Stimulated activated CD8-positive, alpha-beta memory T cell treated with anti-CD3 and anti-CD28 coated beads, Interleukin-4, amount 100 ng/mL, for 1 hour (primary cell): ENCODE measurements at places on chromosomes 12 and 14.

GRCh38 chr14:74935360-74935680, 12.3 kb upstream of the RPS6KL1 start:
- DNase-seq, result no peak

DNA sequence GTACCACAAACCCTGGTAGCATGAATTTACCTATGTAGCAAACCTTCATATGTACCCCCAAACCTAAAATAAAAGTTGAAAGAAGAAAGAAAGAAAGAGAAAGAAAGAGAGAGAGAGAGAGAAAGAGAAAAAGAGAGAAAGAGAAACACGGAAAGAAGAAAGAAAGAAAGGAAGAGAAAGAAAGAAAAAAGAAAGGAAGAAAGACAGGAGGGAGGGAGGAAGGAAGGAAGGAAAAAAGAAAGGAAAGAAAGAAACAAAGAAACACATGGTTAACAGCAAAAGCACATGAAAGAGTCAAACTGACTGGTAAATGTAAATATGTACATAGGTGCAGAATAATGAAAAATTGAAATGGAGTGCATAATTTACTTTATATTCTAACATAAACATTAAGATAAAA, 903.4 kb downstream of the LRFN5 start:
- DNase-seq, result no peak

- DNase-seq, result no peak
Observed at GRCh38 chr12:40197590-40197989, 27.2 kb upstream of the LRRK2 start.

DNA sequence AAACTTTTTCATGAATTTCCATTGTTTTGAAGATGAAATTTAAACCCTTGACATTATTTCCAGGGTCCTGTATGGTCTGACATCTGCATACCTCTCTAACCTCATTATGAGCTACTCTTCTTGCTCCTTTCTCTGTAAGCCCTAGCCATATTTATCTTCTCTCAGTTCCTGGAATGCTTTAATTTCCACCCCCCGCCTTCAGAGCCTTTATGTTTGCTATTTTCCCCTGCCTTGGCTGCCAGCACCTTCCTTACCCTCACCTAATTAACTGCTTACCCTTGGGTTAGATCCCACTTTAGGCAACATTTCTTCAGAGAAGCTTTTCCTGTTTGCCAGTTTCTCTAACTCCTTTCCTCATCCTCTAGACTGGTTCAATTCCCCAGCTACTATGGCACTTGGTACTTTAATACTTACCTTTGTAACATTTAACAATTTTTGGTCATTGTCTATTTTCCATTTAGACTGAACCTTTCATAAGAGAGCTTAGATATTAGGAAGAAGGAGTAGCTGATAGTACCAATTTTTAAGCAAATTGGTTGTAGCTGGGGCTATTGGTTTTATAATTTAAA, 6.0 kb downstream of the STYX start:
- no peak for DNase-seq

GRCh38 chr12:123529686-123530085, 3.8 kb downstream of the RILPL1 start:
- no peak for DNase-seq

DNA sequence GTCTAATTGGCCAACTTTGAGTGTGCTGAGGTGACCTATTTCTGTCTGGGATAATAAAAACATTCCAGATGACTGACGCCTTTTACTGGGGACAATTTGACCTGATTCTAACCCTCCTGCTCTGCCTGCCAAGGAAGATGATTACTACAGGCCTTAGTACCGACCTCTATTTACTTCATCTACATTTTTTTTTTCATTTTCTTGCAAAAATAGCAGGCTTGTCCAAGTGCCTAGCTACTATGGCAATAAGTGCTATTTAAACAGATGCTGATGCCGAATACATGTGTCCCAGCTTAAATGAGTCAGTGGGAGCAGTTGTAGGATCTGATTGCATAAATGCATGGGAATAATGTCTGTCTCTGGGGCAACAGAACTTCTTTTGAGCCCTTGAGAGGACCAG, 254.3 kb downstream of the RGS6 start:
- DNase-seq, result no peak

DNA sequence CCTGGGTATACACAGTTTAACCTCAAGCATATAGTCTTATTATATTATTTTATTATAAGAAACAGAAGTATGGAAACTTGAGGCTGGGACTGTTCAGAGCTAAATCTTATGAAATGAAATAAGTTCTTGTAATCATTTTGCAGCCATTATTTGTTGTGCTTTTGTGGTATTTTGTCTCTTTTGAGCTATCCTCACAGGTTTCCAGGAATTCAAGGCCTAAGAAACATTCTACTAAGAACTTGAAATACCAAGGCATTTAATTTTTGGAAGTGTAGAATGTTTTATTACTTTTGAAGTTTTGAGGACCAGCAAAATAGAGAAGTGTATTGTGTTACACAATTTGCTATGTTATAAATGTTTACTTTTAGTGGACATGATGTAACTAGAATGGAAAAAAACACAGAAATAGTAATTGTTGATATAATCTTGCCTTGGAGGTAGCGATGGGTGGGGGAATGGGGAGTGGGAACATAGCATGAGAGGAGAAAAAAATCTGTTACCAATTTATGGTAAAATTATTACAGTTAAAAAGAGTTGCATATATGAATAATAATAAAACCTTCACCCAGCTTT, 81.7 kb downstream of the CRADD start:
- no peak for DNase-seq

GRCh38 chr14:67526676-67527459, 6.2 kb upstream of the PLEKHH1 start:
- DNase-seq, result no peak

- no peak for DNase-seq
Observed at GRCh38 chr12:95197636-95198035, 19.6 kb downstream of the FGD6 start.

GRCh38 chr14:104724981-104725771, 1.1 kb downstream of the ADSS1 start:
- DNase-seq, result no peak

GRCh38 chr12:54661048-54661447, 12.9 kb upstream of the DCD start:
- no peak for DNase-seq

DNA sequence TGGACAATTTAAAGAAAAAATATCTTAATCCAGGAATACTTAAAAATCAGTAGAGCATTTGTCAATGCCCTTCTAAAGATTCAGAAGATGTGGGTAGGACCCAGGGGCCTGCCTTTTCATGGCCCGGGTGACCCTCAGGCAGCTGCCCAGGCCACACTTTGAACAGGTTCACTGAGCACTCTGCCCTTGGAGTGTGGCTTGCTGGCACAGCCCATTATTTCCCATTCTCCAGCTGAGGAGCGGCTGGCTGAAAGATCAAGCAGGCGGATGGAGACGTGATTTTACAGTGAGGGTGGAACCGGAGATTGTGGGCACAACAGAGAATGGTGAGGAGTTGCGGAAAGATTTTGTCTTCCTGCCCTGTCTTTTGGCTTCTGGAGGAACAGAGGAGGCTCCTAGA, 7.1 kb upstream of the PRPH start:
- no peak for DNase-seq

- DNase-seq, result no peak
Observed at GRCh38 chr14:58944968-58945356, 243.5 kb upstream of the DAAM1 start.

DNA sequence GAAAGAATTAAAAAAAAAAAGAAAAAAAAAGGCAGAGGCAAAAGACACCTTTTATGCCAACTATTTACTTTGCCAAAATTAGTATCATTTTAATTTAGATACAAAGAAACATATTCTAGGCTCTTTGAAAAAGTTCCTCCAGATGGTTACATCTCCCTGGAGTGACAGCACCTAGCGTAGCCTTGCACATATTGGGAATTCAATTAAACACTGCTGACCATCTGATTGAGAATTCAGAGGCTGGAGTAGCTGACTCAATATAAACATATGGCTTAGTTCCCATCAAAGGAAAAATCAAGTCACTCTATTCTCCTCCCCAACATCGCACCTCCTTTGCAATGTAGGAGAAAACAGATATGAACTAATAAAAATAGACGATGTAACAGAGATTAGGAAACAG, 36.4 kb downstream of the ANKS1B start:
- DNase-seq, result no peak

DNA sequence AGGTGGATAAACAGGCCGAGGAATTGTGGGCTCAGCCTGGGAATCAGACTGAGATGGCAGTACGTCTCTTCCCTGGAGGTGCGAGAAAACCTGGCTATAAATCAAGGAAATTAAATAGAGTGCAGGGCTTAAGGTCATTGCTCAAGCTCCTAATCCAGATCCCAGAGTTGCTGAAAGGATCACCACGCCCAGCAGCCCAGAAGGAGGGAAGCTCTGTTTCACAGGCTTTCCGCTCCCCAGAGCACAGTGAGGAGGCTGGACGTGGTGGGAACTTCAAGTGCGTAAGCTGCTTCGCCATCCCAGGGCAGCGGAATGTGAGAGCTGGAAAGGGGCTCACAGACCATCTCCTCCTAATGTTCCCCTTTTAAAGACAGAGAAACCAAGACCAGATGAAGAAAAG, 651.6 kb upstream of the TBX3 start:
- no peak for DNase-seq

GRCh38 chr14:58574623-58575022, 63.1 kb upstream of the DACT1 start:
- DNase-seq, result no peak

GRCh38 chr12:85951823-85952222, 77.7 kb downstream of the NTS start:
- DNase-seq, result no peak

DNA sequence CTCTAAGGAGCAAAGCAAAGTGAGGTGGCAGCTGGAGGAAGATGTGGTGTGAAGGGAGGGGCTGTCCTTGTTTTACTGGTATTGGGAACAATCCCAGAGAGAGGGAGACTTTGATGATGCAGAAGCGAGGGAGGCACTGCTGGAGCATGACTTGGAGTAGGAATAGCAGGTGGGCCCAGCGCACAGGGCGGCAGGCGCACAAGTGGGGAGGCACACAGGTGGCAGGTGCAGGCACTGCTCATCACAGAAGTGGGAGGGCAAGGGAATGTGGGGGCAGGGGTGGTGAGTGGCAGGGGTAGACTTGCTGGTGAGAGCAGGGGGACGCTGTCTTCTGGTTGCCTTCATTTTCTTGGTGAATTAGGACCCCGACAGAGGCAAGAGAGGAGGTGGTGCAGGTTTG, 11.5 kb upstream of the IFI27 start:
- DNase-seq, result no peak

DNA sequence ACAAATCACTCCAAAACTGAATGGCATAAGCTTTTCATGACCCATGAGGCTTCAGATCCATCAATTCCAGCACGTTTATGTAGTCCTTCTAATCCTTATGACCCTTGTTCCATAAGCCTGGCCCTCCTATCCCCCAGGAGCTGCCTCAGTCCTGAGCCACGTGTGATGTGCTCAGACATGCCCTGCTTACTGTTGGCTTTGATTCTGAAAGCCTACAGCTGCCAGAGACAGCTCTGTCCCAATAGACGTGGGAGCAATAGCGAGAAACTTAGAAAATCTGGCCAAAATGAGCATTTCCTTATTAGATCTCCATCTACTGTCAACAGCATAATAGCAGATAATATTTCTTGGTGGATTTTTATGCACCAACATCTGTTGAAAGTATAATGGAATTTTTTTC, 33.2 kb downstream of the DUSP6 start:
- no peak for DNase-seq

DNA sequence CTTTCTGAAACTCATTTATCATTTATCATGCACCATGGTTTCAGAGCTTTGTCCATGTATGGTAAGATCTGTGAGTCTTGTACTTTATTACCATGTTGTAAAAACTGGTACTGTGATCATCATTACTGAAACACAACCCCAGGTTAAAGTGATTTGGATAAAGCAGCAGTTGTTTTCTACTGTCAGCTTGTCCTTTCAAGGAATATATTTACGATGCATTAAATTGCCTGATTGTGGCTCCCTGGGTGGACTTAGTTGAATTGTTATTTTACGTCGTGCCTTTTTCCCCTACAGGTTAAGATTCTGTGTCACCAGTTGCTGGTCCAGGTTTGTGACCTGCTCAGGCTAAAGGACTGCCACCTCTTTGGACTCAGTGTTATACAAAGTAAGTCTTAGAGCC, 46.1 kb downstream of the FRMD6 start:
- no peak for DNase-seq

DNA sequence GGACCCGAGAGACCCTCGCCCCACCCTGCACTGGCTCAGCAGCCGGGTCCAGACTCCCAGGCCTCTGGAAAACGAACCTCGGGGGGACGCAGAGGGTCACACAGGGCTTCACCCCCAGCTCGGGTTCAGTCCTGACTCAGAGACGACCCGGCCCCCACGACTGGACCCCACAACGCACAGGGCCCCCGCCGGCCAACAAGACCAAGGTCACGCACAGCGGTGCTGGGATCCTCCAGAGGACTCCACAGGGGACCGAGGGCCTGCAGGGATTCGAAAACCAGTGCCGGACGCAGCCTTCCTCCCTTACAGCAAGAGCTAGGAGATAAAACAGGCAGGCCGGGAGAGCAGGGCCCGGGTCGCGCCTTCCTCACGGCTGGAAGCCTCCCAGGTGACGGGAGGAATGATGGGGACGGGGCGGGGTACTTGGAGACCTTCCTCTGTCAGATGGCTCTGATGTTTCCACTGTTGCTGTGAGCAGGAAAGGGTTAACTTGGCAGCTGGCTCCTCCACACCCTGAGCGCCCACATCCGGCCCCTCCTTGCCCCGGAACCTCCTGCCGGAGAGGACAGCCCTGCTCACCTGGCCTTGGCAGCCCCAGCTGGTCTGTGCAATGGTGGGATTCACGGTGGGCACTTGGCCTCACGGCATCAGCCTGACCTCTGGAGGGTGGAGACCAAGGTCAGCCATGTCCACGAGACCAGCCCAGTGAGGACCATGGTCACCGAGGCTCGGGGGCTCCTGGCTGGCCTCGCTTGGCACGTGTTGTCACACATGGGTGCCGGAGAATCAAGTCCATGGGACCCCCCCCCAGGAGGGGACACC, 46.2 kb downstream of the GALNT9 start:
- DNase-seq, result no peak
